Activated CD4-positive, alpha-beta T cell treated with anti-CD3 and anti-CD28 coated beads, Interleukin-10, Interleukin-2, amounts not matched to agents 100 ng/mL and 50 ng/mL, durations not matched to agents 16 hours and 8 hours (primary cell): ENCODE measurements at places on chromosomes 4 and X.
A peak's percentile ranks its signal among the peaks of the same experiment; 100 is the strongest.

DNA sequence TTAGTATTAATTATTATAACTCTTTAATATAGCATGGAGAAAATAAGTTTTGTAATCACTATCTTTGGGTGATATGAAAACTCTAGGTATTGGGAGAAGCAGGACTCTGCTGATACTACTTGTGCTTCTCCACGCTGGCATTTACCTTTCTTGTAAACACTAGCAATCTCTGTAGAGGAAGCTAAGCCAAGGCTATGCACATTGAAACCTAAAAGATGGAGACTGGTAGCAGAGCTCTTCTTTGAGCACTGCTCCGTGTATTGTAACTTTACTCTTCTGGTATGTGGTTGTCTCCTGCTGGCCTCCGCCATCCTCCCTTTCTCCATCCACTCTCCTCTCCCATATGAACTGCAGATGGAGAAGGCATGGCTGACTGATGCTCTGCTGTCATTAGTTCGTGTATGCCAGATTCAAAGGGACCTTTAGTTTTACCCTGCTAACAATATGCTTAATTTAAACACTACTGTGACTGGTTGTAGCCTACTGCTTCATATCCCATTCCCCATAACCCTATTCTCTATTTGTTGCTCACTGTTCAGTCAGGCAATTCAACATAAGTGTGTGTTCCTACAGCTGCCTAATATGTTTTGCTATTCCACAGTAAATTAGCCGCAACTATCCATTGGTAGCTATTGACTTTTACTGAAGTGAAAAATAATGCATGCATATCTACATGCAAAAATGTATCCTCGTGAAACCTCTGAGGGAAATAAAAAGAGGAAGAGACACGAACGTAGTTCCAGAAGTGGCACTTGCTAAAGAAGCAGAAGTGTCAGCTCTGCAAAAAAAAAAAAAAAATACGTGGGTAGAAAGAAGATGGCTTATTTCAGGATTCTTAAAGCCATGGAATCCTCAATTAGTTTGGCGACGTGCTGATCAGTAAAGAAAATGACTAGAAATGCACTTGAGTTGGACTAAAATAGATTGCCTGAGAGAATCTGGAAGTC lies 55.6 kb upstream of the CCSER1 start:
- DNase-seq, result no peak

DNA sequence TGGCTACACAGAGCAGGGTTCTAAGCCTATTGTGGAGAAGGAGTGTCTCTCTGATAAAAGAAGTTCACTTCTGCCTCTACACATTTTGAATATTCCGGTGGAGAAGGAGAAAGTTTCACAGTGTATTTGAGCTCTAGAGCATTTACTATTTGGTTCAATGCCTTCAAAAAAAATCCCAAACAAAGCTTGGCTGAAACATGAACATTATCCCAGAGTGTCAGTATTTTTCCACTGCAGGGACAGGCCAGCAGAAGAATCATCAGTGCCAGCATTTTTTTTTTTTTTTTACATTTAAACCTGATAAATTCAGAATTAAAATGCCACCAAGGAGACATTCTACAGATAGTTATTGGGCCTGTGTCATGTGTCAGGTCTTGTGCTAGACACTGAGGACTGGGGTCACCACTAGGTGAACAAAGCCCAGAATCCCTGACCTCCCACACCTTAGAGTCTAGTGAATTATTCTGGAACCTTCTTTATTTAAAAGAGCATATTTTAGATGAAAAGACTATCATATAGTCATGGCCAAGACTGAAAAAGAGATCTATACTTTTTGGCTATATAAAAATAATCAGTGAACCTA lies 48.0 kb upstream of the NAP1L5 start:
- no peak for DNase-seq

- DNase-seq, result peak; percentile 69
Observed at GRCh38 chr4:139658185-139658584, 7.4 kb upstream of the MGST2 start.

GRCh38 chr4:152099981-152100378 lies 339.2 kb upstream of the GATB start:
- no peak for DNase-seq

GRCh38 chr4:11732155-11732554 lies 303.5 kb upstream of the HS3ST1 start:
- no peak for DNase-seq

DNA sequence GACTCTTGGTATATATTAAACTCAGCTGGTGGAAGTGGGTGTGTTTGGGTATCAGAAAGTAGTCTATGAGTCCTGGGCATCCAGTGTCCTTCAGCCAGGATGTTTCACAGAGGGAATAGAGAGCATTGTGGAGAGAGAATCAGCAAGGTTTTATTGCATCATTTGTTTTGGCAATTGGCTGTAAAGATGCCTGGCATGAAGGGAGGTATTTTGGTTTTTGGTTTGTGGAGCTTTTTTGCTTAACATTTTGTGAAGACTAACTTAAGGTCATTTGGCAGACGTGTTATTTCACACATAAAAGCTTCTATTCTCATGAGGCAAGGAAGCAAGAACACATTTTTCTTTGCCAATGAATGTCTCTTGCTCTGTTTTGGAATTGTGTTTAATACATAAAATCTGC lies 71.1 kb downstream of the DCLK2 start:
- no peak for DNase-seq

GRCh38 chr4:150332086-150332485 lies 249.9 kb upstream of the MAB21L2 start:
- no peak for DNase-seq

DNA sequence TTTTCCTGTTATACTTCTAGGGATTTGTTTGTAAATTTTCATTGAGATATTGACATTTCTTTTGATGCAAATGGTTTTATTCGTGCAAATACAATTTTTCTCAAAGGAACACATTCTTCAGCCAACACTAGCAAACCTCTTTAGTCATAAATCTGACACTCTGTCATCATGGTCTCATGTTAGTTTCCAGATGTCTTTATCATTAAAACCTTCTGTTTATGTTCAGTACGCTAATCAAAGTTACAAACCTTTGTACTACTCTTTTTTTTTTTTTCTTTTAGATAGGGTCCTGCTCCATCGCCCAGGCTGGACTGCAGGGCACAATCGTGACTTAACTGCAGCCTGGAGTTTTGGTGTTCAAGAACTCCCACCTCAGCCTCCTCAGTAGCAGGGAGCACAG lies 7.1 kb downstream of the SLC25A31 start:
- DNase-seq, result no peak

GRCh38 chrX:109199726-109200125 lies 282.2 kb downstream of the GUCY2F start:
- no peak for DNase-seq

- no peak for DNase-seq
Observed at GRCh38 chr4:105276361-105277104, 129.9 kb downstream of the TET2 start.

DNA sequence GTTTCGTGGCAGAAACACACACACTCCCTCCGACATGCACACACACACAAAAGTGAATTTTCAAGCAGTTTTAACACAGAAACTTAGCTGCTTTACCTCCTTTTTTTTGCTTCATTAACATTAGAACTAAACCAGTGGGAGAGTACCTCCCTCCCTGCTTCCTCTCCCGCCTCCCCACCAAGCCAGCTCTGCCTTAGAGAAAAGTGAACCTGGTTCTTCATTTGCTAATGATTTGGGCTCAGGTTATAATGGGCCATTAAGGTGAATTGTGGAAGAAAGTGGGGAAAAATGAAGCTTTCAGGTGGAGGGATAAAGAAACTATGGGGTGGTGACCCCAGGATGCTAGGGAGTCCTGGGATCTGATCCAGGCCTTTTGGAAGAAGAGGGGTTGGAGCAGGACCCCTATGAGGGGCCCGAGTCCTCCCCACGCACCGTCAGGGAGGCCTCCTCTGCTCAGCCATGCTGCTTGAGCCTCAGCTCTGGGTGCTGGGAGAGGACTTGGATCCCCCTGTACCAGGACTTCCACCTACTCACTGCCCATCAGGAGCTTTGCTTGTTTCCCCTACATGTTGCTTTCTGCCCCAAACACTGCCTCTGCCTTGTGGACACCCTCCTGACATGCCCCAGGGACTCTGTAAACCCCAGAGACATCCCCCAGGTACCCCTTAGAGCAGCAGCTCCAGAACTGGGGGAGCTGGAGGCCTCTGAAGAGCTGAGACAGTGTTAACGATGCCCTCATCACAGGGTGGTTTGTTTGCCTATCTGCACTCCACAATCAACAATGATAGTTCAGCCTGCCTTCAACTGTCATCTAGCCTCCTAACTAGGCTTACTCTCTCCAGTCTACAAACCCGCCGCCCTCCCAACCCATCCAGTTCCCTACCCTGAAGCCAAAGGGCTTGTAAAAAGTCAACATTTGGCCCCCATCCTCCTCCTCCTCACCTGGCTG lies 6.5 kb upstream of the JADE1 start:
- no peak for DNase-seq

DNA sequence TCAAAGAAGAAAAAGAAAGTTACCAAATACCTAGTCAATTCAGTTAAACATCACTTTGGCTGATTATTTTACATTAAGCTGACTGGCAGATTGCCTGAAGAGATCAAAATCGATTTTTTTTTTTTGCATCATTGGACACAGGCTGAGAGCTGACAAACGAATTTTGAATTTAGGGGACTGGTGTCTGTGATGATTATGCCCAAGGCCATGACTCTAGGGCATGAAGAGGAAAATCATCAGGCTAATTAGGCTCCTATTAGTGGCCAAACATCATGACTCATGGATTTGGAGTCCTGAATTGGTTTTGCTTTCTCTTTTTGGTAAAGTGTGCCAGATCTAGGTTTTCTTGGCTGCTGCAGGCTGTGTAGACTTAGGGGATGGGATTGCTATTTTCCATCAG lies 829.3 kb upstream of the LCORL start:
- no peak for DNase-seq

DNA sequence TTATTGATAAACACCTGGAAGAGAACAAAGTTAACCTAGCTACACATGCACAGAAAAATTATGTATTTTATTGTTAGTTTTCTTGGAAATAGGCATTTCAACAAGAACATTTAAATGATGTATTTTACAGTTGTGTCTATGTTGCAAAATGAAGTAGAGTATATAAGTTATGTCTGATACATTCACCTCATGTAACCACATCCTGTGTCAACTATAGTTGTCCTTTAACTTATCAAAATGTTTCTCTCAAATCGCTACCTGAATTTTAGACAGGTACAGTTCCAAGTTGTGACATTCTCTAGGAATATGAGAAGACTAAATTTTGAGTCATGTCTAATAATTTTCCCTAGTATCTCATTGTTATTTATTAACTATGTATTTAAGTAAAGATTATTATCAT lies 27.2 kb upstream of the TNIP3 start:
- DNase-seq, result peak; percentile 26

DNA sequence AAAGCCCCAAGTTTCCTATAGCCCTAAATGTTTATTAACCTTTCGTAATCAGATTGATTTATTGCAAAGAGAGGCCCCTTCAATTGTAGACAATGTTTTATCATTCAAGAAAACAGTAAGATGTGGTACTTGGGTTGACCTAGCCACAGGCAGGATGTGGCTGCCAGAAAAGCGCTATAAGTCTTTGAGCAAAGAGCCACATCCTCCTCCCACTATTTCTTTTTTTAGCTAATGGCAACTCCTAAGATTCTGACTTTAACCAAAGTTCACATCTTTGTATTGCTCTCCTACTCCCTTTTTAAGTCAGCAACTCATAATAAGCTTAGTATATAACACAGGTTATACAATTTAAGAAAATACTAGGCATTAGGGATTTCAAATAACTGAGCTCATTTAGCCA lies 70.7 kb upstream of the PPP3CA start:
- peak; percentile 83 for DNase-seq

DNA sequence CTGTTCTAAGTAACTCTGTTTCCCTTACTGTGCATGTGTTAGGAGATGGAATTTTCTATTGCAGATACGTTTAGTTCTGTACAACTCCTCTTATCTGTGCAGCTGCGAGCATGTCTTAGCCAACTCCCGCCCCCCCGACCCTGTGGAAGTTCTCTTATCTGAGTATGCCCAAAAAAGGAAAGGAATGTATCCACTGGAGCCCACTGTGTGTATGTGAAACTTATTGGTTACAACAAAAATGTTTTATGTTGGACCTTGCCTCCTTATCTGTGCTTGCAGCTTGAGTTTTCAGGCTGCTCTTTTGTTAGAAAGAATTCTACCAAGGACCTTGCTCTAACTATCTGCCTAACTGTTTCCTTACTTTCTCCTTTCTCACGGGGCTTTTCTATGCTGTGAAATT lies 24.2 kb upstream of the DCAF8L2 start:
- DNase-seq, result no peak

GRCh38 chrX:107076158-107076557 lies 42.5 kb downstream of the RBM41 start:
- no peak for DNase-seq

- DNase-seq, result no peak
Observed at GRCh38 chr4:1075225-1075624, 38.1 kb downstream of the RNF212 start.

DNA sequence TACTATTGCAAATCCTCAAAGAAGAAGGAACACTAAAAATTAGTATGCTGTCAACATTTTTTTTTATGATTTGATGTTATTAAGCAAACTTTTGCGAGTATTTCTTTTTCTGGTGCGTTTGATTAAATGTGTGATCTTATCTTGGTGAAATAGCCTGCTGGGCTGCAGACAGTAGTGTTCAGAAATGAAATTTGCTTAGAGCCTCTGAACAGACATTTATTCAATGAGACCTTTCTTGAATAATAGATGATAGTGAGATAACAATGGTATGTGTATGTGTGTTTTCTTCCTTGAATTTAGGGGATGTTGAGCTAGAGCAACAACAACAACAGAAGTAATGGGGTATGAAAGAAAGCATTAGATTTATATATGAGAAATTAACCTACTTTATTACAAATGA lies 12.7 kb downstream of the ADGRL3 start:
- no peak for DNase-seq

DNA sequence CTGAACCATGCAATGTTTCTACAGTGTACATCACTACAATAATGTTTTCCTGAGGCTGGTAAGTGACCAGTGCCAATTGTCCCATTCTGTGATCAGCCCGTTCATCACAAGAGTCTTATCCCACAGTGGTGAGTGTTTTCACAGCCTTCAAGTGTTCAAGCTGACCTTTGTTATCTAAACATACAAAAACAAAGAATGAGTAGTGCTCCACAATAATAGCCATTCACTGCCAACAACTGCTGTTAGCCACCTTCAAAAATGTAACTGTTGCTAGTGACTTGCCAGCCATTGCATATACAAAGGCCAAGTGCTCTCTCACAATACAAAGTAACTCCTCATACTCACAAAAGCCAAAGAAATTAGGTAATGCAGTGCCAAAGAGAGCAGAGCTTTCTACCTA lies 1084.1 kb downstream of the FAM133A start:
- no peak for DNase-seq

- DNase-seq, result no peak
Observed at GRCh38 chr4:156615066-156615531, 356.5 kb downstream of the PDGFC start.

- DNase-seq, result no peak
Observed at GRCh38 chrX:126489116-126489695, 63.4 kb downstream of the DCAF12L1 start.

- no peak for DNase-seq
Observed at GRCh38 chrX:153719701-153720100, 4.5 kb downstream of the BCAP31 start.

- no peak for DNase-seq
Observed at GRCh38 chr4:189143263-189143952, 797.3 kb upstream of the FRG1 start.

- peak; percentile 75 for DNase-seq
Observed at GRCh38 chr4:95165926-95166524, 382.7 kb downstream of the UNC5C start.
